NCI-H1105 treated with DMSO at 0.1 percent for 48 hours (cell line): ENCODE measurements at places on chromosomes 5 and 9.

GRCh38 chr9:135239769-135240141, 152.3 kb downstream of the OLFM1 start:
- no peak for DNase-seq

DNA sequence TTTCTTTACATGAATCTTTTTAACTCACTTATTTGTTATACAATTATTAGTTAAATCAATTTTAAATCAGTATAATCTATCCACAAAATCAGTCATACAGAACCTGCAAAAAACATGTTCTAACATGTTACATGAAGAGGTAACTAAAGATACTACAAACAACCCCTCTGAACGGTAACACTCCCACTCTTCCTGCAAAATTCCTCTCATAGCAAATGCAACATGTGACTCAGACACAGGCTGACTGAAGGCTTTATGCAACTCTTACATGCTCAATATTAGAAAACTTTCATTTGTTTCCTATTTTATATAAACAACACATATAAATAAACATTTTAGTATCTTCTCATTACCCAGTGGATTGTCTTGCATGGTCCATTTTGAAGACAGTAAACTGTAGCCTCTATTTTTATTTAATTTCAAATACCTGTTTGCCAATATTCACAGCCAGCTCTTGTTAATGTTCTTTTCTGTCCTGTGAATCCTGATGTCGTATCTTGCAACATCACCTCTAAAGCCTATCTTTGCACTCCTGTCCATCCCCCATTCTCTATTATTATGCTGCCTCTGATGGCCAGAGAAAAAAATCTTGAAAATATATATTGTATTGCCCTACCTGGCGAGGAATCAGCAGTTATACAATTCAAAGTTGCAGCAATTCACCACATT, 100.5 kb upstream of the CCDC152 start:
- DNase-seq = no peak

DNA sequence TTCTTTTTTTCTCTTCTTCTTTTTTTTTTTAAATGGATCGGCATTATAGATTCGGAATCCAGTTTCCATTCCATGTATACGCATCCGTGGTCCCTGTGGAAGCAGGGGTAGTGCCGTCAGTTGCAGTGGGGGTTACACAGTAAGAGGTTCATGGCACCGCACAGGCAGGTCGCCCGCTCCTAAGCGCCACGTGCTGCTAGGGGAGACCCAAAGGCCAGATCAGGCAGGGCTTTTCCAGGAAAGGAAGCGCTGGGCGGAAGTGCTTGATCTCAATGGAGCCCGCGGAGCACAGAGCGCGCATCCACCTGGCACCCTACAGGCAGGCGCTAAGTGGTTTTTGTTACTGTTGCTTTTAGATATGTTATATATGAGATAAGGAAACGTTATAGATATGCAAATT, 174.8 kb upstream of the OR13F1 start:
- DNase-seq = no peak

DNA sequence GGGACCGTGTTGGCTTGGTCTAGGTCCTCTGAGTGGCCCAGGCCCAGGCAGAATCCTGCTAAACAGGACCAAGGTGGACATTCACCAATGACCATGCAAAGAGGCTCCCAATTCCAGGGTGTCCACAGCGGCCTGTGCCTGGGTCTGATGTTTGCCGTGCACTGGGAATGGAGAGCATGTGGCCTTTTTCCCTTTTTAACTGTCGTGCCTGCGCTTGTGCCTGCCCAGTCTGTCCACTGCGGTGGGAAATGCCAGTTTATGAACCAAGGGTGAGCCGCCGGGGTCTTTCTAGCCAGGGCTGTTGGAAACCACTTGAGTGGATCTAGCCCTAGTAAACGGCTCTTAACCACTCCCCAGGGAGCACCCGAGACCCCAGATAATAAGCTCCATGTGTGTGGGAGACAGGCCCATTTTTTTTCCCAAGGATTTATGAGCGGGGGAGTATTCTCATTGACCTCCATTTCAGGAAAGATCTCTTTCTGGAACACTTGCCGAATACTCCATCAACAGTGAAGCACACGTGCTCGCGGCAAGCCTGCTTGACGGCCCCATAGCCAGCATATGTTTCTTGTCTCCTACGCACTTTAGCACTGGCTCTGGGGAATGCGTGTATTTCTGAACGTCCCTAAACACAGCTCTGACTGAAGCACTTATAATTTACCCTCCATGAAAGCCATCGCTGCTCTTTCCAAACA, 93.2 kb upstream of the PHYKPL start:
- no peak for DNase-seq

DNA sequence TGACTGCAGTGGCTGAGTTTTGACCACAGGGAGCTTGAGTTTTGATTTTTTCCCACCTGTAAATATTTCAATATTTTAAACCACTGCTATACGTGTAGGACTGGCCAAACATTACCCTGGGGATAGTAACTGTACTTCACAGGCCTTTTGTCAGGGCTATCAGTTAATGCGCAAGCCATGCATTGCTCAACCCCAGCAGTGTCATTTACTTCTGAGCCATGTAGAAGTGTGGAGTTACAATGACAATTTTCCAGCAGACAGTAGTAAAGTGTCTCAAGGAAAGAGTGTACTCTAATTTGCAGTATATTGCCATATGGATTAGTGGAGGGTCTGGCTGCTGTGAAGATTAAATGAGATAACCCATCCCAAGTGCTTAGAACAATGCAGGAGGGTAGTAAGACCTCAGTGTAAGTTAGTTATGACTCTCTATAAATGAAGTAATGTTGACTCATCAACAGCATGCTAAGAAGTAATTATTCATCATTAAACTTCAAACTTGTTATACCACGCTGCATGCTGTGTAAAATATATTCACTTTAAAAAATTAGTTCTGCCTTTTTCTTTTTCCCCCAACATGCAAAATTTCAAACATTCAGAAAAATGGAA, 489.2 kb downstream of the KDM4C start:
- DNase-seq = no peak

- no peak for DNase-seq
Measured at GRCh38 chr5:125775896-125776295, 647.3 kb upstream of the GRAMD2B start.

DNA sequence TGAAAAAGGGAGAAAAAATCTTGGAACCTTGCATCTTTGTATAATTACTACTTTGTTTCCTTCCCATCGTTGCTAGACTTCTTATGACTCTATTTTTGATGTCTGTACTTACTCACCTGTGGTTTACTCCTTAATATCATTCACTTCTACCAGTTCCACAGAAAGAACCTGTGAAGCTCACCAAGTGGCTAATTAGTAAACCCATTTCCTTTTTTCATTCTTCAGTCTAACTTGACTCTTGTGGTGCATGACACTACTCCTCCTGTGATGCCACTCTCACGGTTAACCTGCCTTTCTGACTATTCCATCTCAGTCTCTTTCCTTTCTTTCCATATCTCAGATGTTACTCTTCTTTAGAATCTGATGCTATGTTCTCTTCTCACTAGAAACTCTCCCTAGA, 14.6 kb downstream of the RECK start:
- no peak for DNase-seq
